ENCODE measurements at places on chromosomes 16 and 17. TPM values are rescaled to one million over a fixed set of nuclear protein-coding genes. Genes with fewer than 3 reads are reported as not detected.

The KCNH6 gene
- total RNA-seq = 24.6 TPM

The TEX19 gene
- total RNA-seq = not detected

The CNTNAP1 gene
- total RNA-seq = 20.9 TPM

The TNFRSF17 gene
- total RNA-seq = not detected

The NOL11 gene
- 65.5 TPM for total RNA-seq

The HSF4 gene
- total RNA-seq = 33.2 TPM

The C17orf113 gene
- 7.9 TPM for total RNA-seq

The ALOX12B gene
- total RNA-seq = 0.99 TPM

The PRR15L gene
- total RNA-seq = 0.93 TPM
